Ovary (tissue), 10 donors: ENCODE measurements at places on chromosomes 12 and 14. TPM values are rescaled to one million over a fixed set of nuclear protein-coding genes. Genes with fewer than 3 reads are reported as not detected.

GDF3 gene
- 0.25 TPM for total RNA-seq

PAX9 gene
- not detected for total RNA-seq

CLEC2A gene
- not detected for total RNA-seq

DPPA3 gene
- not detected for total RNA-seq

LRRC9 gene
- 0.62 TPM for total RNA-seq

RNASE4 gene
- total RNA-seq, result 142 TPM

ANKS1B gene
- 3.5 TPM for total RNA-seq

VWF gene
- total RNA-seq, result 37.9 TPM

C14orf39 gene
- not detected for total RNA-seq

SPIC gene
- not detected for total RNA-seq

STAT6 gene
- total RNA-seq, result 67.4 TPM

DNAI7 gene
- 1.3 TPM for total RNA-seq

MANSC4 gene
- total RNA-seq, result not detected

TDRD9 gene
- total RNA-seq, result 0.45 TPM

SERPINA10 gene
- total RNA-seq, result not detected

AGAP2 gene
- 0.34 TPM for total RNA-seq

CTSG gene
- total RNA-seq, result not detected

LYZ gene
- 14.2 TPM for total RNA-seq

BRAP gene
- total RNA-seq, result 19.0 TPM

CLEC2B gene
- 60.4 TPM for total RNA-seq
